SK-MEL-5 (cell line): ENCODE measurements at places on chromosomes 3 and 15. TPM values are rescaled to one million over a fixed set of nuclear protein-coding genes. Genes with fewer than 3 reads are reported as not detected.

GRCh38 chr3:32392536-32393302 is 1.1 kb downstream of the CMTM7 start:
- no peak for DNase-seq

The GADL1 gene
- total RNA-seq = 0.24 and 0.37 TPM in 2 replicates

The BUB1B gene
- total RNA-seq = 34.6 and 36.9 TPM in 2 replicates

DNA sequence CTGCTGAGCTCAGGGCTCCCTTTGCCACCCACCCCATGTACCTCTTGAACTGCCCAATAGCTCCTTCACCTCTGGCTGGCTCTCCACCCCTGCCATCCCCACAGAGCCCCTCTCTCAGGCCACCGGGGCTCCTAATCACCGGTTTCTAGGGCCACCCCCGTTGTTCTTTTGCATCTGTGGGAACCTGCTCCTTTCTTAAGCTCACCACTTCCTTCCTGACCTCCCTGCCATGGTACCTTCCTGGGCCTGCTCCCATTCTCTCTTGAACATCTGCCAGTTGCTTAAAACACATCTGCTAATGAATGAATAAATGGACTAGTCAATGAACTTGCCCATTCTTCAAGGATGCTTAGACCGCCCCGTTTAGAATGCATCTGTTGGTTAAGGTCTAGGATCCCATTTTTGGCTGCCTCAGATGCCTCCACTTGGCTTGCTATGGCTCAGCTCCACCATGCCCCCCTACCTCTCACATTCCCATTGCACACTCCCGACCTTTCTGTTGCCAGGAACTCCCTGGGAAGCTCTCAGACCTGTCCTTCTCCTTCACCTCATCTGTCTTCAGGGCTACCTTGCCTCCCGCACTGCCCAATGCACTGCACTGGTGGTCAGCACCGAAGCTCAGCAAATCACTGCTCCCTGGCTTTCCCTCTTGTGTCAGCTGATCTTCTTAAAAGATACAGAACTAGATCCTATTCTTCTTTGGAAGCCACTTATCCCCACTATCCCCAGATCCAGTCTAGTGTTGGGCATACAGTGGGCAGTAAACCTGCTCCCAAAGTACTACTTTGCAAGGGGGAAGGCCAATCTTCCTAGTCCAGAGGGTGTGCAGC is 9.1 kb downstream of the AMOTL2 start:
- no peak for DNase-seq

- no peak for DNase-seq
These were observed 24.8 kb upstream of the SLC28A1 start for GRCh38 chr15:84859651-84860050.
